MM.1S (cell line): ENCODE measurements at places on chromosomes 6 and 20.

DNA sequence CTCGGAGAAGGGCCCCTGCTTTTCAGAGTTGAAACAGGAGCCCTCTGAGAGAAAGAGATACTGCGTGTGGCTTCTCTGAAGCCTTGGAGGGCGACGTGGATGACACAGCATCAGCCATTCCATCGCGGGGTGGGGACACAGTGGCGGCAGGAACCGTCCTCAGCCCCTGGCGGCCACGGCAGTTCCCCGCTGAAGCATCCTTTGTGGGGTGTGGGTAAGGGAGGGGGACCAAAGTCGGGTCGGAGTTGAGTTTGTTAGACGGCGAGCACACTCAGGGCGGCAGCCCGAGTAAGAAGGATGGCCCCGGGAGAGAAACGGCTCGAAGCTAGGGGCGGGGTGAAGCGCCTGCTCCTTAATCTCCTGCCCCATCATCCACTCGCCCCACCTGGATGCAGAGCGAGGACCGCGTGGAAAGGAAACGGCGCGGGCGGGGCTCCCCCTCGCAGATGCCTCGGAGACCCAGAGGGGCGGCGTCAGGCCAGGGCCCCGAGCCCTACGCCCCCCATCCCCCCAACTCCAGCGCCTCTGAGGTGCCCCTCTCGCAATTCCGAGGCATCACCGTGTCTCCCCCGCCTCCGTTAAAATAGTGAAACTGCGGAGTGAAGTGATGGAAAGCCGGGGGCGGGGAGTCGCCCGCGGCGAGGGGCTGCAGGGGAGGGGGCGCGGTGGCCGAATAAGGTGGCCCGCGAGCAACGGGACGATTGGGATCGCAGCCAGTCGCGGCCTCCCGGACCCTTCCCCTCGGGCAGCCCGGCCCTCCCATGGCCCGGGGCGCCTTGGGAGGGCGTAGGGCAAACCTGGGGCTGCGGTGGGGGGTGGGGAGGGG is 796 bp upstream of the RREB1 start:
- peak overlapping the region; percentile 92 for H3K4me3 ChIP-seq
- H3K27ac ChIP-seq = no peak overlapping the region
- H3K4me1 ChIP-seq = peaks cover 10% of the 10 kb centered on the region; the same call in 1 of the 2 replicates
- H3K36me3 ChIP-seq = no peaks in the 10 kb centered on the region
- no peaks in the 10 kb centered on the region for H3K27me3 ChIP-seq

DNA sequence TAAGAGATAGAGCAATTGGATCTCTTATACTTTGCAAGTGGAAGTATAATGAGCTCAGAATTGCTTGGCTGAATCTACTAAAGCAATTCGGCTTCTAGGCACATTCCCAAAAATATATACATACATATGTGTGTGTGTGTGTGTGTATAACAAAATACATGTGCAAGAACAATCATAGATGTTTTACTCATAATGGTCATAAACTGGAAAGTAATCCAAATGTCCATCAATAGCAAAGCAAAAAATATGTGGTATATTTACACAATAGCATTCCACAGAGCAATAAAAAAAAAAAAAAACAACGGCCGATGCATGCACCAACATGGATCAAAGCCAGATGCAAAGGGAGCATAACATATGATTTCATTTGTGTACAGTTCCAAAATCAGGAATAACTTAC is 707.9 kb downstream of the RFPL4B start:
- H3K27ac ChIP-seq = no peak overlapping the region
- no peak overlapping the region for H3K4me3 ChIP-seq
- no peaks in the 10 kb centered on the region for H3K27me3 ChIP-seq
- no peaks in the 10 kb centered on the region for H3K4me1 ChIP-seq
- no peak for DNase-seq

DNA sequence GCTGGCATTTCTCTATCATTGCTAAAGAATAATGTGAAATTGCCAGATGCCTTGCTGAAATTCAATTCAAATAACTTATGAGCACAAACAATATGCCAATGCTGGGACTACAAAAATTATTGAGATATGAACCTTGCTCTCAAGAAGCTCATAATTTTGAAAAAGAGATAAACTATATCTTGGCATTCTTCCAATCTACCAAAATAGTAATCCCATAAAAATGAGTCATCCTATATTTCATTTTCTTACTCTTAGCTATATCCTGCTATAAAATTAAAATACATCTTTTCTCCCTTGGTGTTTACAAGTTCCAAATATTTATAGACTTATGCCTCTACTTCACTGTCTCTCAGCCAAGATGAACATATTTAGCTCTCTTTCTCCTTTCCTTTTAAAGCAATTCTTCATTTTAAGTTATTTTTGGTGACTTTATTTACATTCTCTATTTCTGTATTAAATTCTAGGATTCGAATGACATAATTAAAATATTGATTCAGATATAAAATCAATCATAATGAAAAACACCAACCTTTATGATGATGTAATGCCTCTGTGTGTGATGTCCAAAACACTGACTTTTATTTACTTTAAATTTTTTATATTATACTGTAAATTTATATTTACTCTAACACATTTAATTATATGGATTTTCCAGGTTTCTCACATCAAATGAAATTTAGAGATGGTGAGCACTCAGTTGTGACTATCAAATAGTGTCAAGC is 152.6 kb downstream of the CDK19 start:
- H3K27me3 ChIP-seq = no peaks in the 10 kb centered on the region
- DNase-seq = no peak

GRCh38 chr20:37986873-37987601 is 46.2 kb downstream of the TTI1 start:
- H3K4me1 ChIP-seq = peaks cover 27% of the 10 kb centered on the region
- no peak for DNase-seq
- no peak overlapping the region for H3K4me3 ChIP-seq
- no peak overlapping the region for H3K27ac ChIP-seq
- H3K36me3 ChIP-seq = no peaks in the 10 kb centered on the region; the same call in 1 of the 2 replicates
- no peaks in the 10 kb centered on the region for H3K27me3 ChIP-seq

GRCh38 chr20:53195876-53196610 is 223.9 kb downstream of the TSHZ2 start:
- H3K36me3 ChIP-seq = no peaks in the 10 kb centered on the region
- no peak overlapping the region for H3K27ac ChIP-seq
- H3K4me3 ChIP-seq = no peak overlapping the region
- H3K27me3 ChIP-seq = no peaks in the 10 kb centered on the region
- no peaks in the 10 kb centered on the region for H3K4me1 ChIP-seq

DNA sequence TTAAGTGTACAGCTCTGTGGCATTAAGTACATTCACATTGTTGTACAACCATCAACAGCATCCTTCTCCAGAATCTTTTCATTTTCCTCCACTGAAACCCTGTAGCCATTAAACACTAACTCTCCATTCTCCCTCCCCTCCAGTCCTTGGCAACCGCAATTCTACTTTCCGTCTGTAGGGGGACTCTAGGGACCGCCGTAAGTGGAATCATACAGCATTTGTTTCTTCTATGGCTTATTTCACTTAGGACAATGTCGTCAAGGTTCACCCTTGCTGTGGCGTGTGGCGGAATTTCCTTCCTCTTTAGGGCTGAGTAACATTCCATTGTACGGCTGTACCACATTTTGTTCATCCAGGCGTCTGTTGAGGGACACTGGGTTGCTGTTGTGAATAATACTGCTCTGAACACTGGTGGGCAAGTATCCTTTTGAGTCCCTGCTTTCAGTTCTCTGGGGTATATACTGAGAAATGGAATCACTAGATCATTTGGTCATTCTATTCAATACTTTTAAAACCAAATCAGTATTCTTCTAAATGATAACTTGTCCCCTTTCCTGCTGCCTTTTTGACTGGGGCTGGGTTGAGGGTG is 50.7 kb downstream of the PPP1R3G start:
- no peaks in the 10 kb centered on the region for H3K36me3 ChIP-seq
- H3K4me3 ChIP-seq = no peak overlapping the region
- H3K4me1 ChIP-seq = no peaks in the 10 kb centered on the region

GRCh38 chr6:142544199-142544838 is 242.5 kb downstream of the ADGRG6 start:
- H3K36me3 ChIP-seq = no peaks in the 10 kb centered on the region
- H3K27me3 ChIP-seq = no peaks in the 10 kb centered on the region
- DNase-seq = no peak
- H3K4me1 ChIP-seq = no peaks in the 10 kb centered on the region
- H3K27ac ChIP-seq = no peak overlapping the region

GRCh38 chr6:116278854-116279231 is 887 bp downstream of the TSPYL1 start:
- H3K36me3 ChIP-seq = no peaks in the 10 kb centered on the region; the same call in 1 of the 2 replicates
- no peak for DNase-seq
- H3K4me1 ChIP-seq = peaks cover 24% of the 10 kb centered on the region
- peak overlapping the region; percentile 99 for H3K27ac ChIP-seq

GRCh38 chr20:62802026-62802712 is 2.5 kb upstream of the OGFR start:
- H3K27ac ChIP-seq = no peak overlapping the region
- H3K27me3 ChIP-seq = no peaks in the 10 kb centered on the region
- no peak overlapping the region for H3K4me3 ChIP-seq
- H3K36me3 ChIP-seq = no peaks in the 10 kb centered on the region; the same call in 1 of the 2 replicates
- peaks cover 10% of the 10 kb centered on the region; the same call in 1 of the 2 replicates for H3K4me1 ChIP-seq

GRCh38 chr6:16595514-16596120 is 165.6 kb downstream of the ATXN1 start:
- DNase-seq = no peak
- no peaks in the 10 kb centered on the region for H3K36me3 ChIP-seq
- H3K27ac ChIP-seq = no peak overlapping the region
- H3K27me3 ChIP-seq = no peaks in the 10 kb centered on the region
- H3K4me1 ChIP-seq = peaks cover 17% of the 10 kb centered on the region
- no peak overlapping the region for H3K4me3 ChIP-seq

GRCh38 chr6:28981833-28982475 is 23.2 kb downstream of the ZNF311 start:
- peak overlapping the region; percentile 61; the same call in 1 of the 2 replicates for H3K27ac ChIP-seq
- H3K36me3 ChIP-seq = no peaks in the 10 kb centered on the region
- peak; percentile 86 for DNase-seq
- H3K4me3 ChIP-seq = peak overlapping the region; percentile 91
- no peaks in the 10 kb centered on the region for H3K4me1 ChIP-seq
- peaks cover 7% of the 10 kb centered on the region; the same call in 1 of the 2 replicates for H3K27me3 ChIP-seq

DNA sequence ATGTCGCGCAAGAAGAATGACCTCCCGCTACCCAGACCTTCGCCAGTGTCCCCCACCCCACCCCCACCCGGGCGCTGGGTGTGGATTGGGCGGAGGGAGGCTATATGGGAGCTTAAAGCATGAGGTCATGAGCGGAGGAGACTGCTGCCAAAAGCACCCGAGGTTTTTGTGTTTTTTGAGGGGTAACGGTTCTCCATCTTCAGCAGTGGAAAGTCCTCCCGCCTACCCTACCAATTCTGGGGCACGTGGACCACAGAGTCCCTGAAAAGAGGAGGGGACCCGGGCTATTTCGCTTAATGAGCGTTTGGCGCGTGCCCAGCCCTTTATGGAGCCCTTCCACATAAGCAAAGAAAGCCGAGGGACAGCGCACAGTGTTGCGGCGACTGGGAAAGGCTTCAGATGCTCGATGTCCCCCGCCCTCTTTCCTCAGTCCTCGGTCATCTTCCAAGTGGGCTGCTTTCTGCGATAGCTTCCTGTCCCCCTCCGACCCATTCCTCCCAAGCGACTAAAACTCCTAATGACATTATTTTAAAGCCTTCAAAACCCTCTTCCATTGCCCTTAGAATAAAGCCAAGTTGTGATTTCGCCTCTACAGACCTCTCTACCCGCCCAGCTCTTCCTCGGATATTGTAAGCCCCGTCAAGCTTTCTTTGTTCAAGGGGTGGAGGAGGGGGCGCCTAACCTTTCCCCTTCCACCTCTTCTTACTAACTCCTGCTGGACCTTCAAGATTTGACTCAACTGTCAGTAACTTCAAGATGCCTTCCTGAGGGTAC is 2.1 kb upstream of the TRERF1 start:
- H3K4me3 ChIP-seq = peak overlapping the region; percentile 98; the same call in 1 of the 2 replicates
- 0 out of 2 replicates have a peak overlapping the region, but pooled peaks have one; percentile 82 for H3K27ac ChIP-seq
- no peaks in the 10 kb centered on the region for H3K36me3 ChIP-seq
- H3K4me1 ChIP-seq = peaks cover 11% of the 10 kb centered on the region; the same call in 1 of the 2 replicates
- DNase-seq = no peak

GRCh38 chr6:77124604-77125003 is 338.7 kb downstream of the HTR1B start:
- no peak overlapping the region for H3K4me3 ChIP-seq
- H3K27ac ChIP-seq = no peak overlapping the region
- DNase-seq = no peak
- H3K27me3 ChIP-seq = no peaks in the 10 kb centered on the region

DNA sequence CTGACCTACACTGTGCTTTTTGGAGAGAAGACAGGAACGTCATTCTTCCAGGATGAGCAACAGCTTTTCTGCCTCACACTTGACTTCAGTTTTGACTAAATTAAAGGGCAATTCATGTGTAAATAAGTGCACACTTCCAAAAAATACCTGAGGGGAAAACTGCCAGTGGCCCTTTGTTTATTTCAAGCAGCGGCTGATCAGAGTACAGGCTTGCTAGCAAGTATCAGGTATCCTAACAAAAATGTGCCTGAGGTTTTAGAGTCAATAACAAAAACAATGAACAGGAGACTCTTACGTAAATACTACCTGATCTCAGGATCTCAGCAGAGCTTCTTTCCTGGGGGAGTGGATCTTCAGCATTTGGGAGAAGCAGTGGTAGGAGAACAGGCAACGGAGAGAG is 12.4 kb downstream of the LY86 start:
- DNase-seq = no peak
- H3K36me3 ChIP-seq = no peaks in the 10 kb centered on the region
- no peak overlapping the region for H3K4me3 ChIP-seq
- no peak overlapping the region for H3K27ac ChIP-seq
